ENCODE measurements at places on chromosomes 13 and 19. TPM values are rescaled to one million over a fixed set of nuclear protein-coding genes. Genes with fewer than 3 reads are reported as not detected.

The KPTN gene
- 24.8 TPM for total RNA-seq

- DNase-seq = peak; percentile 81
These were observed 832 bp upstream of the ZNF491 start for GRCh38 chr19:11797491-11797890.

- no peak for DNase-seq
These were observed 5.2 kb downstream of the IRF3 start for GRCh38 chr19:49660338-49660961.

The IGSF23 gene
- not detected for total RNA-seq

The ADAT3 gene
- 8.5 TPM for total RNA-seq

- no peak for DNase-seq
These were observed 42.0 kb downstream of the SERTM1 start for GRCh38 chr13:36715841-36716240.

- DNase-seq = peak; percentile 43
These were observed 1.9 kb downstream of the ARHGAP33 start for GRCh38 chr19:35777086-35777841.

GRCh38 chr13:46562152-46562551 lies 9.2 kb downstream of the LRCH1 start:
- no peak for DNase-seq

GRCh38 chr19:280541-281009 lies 10.6 kb downstream of the PLPP2 start:
- no peak for DNase-seq

The SMIM44 gene
- total RNA-seq = not detected

The CABP5 gene
- total RNA-seq = not detected

DNA sequence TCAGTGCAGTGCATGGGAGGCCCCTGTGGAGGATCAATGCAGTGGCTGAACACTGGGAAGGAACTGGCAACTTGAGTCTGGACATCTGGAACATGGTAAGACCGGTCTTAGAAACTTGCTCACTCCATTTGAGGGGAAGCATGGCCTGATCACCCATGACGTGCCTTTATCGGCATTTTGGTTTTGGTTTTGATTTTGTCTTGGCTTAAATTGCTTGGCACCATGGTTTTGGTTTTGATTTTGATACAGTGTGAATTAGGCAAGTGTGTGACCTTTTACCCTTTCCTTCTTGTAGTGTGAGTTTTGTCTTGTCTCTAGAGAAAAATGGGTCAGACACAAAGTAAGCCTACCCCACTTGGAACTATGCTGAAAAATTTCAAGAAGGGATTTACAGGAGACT lies 77.3 kb downstream of the ZNF486 start:
- DNase-seq = no peak

The KLK15 gene
- total RNA-seq = not detected

The RFPL4A gene
- not detected for total RNA-seq

DNA sequence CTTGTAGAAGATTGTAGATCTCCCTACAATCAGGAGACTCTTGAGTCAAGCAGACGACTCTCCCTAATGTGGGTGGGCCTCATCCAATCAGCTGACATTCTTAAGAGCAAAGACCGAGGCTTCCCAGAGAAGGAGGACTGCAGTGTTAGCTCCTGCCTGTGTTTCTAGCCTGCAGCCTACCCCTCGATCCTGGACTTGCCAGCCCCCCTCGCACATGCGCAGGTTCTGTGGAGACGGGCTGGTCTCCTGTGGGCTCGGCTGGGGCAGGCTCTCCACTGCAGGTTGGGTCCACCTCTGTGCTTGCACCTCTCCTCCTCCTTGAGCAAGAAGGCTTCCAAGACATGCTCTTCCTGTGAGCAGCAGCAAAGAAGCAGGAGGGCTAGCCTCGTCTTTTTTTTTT lies 185.2 kb upstream of the SOX1 start:
- DNase-seq = no peak

The MED4 gene
- 51.5 TPM for total RNA-seq

GRCh38 chr19:41415154-41415571 lies 12.0 kb downstream of the B3GNT8 start:
- no peak for DNase-seq

DNA sequence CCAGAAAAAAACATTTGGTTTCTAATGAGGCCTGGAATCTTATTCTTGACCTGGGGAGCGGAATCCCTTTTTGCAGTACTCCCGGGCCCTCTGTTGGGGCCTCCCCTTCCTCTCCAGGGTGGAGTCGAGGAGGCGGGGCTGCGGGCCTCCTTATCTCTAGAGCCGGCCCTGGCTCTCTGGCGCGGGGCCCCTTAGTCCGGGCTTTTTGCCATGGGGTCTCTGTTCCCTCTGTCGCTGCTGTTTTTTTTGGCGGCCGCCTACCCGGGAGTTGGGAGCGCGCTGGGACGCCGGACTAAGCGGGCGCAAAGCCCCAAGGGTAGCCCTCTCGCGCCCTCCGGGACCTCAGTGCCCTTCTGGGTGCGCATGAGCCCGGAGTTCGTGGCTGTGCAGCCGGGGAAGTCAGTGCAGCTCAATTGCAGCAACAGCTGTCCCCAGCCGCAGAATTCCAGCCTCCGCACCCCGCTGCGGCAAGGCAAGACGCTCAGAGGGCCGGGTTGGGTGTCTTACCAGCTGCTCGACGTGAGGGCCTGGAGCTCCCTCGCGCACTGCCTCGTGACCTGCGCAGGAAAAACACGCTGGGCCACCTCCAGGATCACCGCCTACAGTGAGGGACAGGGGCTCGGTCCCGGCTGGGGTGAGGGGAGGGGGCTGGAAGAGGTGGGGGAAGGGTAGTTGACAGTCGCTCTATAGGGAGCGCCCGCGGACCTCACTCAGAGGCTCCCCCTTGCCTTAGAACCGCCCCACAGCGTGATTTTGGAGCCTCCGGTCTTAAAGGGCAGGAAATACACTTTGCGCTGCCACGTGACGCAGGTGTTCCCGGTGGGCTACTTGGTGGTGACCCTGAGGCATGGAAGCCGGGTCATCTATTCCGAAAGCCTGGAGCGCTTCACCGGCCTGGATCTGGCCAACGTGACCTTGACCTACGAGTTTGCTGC lies at the start of gene ICAM4:
Gene ICAM4 (plus strand): TSS at position 153 of the 935 bp plus-strand sequence. CDS start 58 bp downstream, at position 211.
- DNase-seq = peak; percentile 42

DNA sequence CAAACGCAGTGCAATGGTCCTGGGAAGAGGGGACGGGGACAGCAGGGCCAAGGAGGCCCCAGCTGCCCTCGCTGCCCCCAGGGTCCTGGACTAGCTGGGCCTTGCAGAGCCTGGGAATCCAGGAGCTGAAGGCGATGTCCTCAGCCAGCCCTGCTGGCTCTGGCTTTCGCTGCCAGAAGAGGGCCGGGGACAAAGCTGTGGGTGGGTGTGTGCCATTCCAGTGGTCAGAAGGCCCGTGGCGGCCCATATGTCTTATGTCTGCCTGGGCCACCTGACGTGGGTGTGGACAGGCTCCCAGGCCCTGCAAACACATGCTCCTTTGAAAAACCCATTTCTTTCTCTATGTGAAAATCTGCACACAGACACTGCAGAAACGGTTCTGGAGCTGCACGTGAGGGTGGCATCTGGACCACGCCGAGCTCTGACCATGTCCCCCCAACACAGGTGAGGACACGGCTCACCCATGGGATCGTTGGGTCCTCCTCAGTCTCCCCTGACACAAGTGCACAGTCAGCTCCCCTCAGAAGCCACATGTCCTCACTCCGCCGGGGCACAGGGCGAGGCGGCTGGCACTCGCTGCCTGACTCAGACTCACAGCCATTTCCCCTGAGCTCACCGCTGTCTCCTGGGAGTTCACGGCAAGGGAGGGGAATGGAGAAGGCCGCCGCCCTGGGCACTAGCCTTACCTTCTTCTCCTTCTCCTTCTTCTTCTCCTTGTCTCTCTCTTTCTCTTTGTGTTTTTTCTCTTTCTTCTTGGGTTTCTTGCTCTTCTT lies 16.9 kb downstream of the IZUMO4 start:
- no peak for DNase-seq

DNA sequence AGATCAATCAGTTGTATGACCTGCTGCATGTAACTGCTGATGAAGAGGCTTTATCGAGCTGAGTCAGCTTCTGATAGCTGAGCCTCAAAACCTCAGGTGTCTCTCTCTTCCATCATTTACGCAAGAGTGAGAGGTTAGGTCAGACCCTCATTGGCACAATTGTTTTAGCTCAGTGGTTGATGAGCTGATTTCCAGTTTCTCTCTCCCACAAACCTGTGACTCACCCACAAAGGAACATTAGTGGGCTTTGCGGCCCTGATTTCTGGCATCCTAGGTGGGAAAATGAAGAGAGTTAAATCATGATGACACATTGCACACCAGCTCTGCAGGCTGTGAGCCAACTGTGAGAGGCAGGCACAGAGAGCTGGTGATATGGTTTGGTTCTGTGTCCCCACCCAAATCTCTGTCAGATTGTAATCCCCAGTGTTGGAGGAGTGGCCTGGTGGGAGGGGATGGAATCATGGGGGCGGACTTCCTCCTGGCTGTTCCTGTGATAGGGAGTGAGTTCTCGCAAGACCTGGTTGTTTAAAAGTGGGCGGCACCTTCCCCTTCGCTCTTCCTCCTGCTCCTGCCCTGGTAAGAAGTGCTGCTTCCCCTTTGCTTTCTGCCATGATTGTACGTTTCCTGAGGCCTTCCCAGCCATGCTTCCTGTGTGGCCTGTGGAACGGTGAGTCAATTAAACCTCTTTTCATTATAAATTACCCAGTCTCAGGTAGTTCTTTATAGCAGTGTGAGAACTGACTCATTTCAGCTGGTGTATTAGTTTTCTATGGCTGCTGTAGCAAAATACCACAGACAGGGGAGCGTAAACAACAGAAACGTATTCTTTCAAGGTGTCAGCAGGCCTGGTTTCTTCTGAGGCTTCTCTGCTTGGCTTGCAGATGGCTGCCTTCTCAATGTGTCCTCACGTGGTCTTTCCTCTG lies 33.5 kb upstream of the TMTC4 start:
- peak; percentile 7 for DNase-seq

DNA sequence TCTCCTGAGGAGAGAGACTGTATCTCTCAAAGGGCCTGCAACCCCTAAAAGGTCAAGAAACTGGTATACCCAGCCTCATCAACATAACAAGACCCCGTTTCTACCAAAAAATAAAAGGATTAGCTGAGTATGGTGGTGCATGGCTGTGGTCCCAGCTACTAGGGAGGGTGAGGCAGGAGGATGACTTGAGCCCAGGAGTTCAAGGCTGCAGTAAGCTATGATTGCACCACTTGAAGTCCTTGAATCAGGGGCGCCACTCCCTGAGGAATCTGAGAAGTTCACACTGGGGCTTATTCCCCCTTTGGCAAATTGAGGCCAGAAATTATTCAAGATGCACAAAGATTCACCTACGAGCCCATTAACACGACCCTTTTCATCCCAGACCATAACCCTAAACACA lies 83.0 kb downstream of the TSHZ3 start:
- DNase-seq = no peak

- no peak for DNase-seq
These were observed 60.5 kb upstream of the KCTD15 start for GRCh38 chr19:33736158-33736557.

The KRTDAP gene
- not detected for total RNA-seq

DNA sequence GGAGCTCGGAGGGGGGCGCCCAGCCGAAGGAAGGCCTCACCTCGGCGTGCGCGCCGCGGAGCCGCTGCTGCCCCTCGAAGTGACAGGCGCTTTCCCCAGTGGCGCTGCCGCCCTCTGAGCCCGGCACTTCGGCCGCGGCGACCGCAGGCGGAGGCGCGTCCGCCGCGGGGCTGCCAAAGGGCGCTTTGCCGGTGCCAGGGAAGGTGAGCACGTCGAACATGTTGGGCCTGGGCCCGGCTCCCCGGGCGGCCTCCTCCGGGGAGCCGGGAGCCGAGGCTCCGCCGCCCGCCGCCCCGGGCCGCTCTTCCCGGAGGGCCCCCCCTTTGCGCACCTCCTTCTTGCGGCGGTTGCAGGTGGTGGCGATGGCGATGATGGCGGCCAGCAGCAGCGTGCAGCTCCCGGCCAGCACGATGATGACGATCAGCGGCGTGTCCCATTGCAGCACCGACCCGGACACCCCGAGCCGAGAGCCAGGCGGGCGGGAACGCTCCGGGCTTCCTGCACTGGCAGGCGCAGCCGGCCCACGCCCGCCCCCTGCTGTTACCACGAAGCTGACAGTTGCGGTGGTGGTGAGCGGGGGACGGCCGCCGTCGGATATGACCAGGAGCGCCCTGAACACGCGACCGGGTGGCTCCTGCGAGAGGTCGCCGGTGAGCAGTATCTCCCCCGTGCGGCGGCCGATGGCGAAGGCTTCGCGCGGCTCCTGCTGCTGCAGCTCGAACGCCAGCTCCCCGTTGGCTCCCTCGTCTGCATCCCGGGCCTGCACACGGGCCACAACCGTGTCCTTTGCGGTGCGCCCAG lies 2.5 kb downstream of the PCDH8 start:
- peak; percentile 31 for DNase-seq

The CLDND2 gene
- total RNA-seq = 1.8 TPM

GRCh38 chr19:6015841-6016545 lies 38.1 kb upstream of the RANBP3 start:
- no peak for DNase-seq

The CXCL17 gene
- total RNA-seq = not detected

The CGB1 gene
- not detected for total RNA-seq

- no peak for DNase-seq
These were observed 14.8 kb downstream of the SMIM24 start for GRCh38 chr19:3465552-3465951.

DNA sequence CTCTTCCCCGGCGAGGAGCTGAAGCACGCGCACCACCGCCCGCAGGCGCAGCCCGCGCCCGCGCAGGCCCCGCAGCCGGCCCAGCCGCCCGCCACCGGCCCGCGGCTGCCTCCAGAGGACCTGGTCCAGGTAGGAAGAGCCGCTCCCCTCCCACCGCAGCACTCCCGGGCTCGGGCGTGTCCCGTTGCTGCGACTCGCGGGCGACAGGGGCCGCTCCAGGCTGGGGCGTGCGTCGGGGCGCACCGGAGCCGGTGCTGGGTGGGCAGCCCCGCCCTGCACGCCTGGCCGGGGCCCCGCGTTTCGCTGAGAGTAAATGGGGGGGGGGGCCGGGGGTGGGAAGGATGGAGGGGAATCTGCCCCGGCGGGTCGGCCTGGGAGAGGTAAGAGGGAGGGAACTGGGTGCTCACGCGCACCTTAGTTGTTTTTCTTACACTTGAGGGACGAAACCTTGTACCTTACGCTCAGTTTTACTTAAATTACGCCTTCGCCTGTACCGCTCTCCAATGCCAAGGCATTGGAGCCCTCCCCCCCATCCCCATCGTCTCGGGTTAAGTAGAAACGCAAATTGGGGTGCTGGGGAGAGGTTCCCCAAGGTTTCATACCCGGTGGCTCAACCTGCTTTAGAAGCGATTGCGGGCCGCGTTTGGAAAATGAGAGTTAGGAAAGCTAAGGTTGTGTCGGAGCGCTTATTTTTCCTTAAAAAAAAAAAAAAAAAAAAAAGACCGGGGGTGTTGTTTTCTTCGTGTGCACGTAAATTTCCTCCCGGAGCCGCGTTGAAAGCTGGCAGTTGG lies 850 bp downstream of the KLF5 start:
- DNase-seq = no peak

- no peak for DNase-seq
These were observed 440.5 kb downstream of the ITGBL1 start for GRCh38 chr13:101893021-101893420.

The SELENOV gene
- not detected for total RNA-seq

GRCh38 chr19:3359015-3359918 lies 7.1 kb upstream of the NFIC start:
- DNase-seq = no peak

Data from activated naive CD4-positive, alpha-beta T cell treated with anti-CD3 and anti-CD28 coated beads, Interleukin-2, amount 50 U/mL, for 72 hours (primary cell).